ENCODE measurements at places on chromosomes 12 and 14.

GRCh38 chr12:112988224-112988623 is 9.9 kb downstream of the OAS2 start:
- no peak for DNase-seq

- no peak for DNase-seq
Observed at GRCh38 chr12:132187646-132188450, 43.6 kb downstream of the NOC4L start.

GRCh38 chr14:90714811-90715210 is 101.4 kb downstream of the TTC7B start:
- no peak for DNase-seq

GRCh38 chr12:64716371-64716770 is 42.8 kb downstream of the GNS start:
- DNase-seq, result no peak

DNA sequence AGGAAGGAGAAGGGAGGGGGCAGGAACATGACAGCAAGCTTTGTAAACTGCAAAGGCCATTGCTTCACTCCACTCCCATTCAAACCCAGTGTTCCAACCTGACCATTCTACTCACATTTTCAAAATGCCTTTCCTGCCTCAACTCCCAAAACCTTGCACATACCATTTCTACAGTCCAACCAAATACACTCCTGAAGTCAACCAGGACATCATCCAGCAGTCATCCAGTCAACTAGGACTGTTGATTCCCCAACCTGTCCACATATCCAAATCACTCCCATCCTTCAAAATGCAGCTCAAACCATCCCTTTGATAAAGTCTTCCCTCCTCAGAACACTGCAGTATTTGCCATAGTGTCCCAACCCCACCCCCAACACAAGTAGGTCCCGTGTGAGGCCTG is 2.9 kb downstream of the SMUG1 start:
- no peak for DNase-seq

- DNase-seq, result no peak
Observed at GRCh38 chr12:6367065-6367968, 8.0 kb downstream of the SCNN1A start.

- DNase-seq, result no peak
Observed at GRCh38 chr14:99586054-99586760, 17.8 kb downstream of the CCDC85C start.
